ENCODE measurements at places on chromosomes 13 and 19.
A peak's percentile ranks its signal among the peaks of the same experiment; 100 is the strongest.

DNA sequence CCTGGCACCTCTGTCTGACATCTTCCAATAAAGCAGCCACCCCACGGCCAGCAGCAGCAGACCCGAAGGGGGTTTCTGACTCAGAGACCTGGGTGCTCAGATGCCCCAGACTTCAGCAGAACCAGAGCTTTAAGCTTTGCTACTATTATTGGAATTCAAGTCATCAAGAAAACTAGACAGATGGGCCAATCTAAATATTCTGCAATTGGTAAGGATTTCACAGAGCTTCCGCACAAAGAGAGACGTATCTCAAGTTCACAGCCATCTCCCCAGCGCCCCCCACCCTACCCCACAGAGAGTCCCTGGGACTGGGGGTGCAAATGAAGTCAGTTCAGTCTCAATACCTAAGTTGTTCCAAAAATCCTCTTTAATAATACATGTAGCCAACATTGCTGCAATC lies 38.8 kb downstream of the RAB20 start:
- no peak for DNase-seq

- DNase-seq, result no peak
These were observed 489.2 kb upstream of the NBEA start for GRCh38 chr13:34452831-34453230.

GRCh38 chr19:33841685-33842084 lies 45.0 kb downstream of the KCTD15 start:
- no peak for DNase-seq

DNA sequence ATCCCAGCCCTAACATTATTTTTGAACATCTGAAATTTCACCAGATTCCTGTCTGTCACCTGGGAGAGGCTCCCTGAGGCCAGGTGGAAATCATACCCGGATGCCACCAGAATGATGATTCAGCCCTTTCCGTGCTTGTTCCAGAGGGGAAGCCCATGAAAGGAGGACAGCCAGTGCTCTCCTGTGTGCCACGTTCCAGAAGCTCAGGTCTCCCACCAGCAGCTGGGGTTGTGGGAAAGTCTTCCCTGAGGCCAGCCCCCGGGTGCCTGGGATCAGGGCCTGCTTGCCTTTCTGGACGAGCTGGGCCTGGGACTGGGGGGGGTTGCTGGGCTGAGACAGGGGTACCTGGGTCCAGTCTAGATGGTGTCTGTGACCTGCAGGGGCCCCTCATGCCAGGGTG lies 25.5 kb upstream of the IGFL1 start:
- no peak for DNase-seq

DNA sequence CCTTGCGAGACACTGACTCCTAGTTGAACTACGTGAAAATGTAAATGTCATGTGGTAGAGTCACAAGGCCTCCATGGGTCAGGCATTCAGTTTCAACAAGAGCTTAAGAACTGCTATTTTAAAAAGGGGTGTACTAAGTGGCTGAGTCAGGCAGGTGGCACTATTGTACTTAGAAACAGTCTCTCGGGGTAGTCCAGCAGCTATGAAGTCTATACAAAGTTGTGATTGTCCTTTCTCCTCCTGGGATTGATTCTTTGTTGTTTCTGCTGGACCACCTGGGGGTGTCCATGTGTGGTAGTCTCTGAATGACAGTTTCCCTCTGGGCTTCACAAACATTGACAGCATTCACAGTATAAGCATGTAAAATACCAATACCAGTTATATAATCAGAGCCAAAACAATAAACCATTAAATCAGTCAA lies 33.0 kb downstream of the UGGT2 start:
- DNase-seq, result peak; percentile 1

- no peak for DNase-seq
These were observed 45.5 kb downstream of the C13orf42 start for GRCh38 chr13:51065372-51066090.

DNA sequence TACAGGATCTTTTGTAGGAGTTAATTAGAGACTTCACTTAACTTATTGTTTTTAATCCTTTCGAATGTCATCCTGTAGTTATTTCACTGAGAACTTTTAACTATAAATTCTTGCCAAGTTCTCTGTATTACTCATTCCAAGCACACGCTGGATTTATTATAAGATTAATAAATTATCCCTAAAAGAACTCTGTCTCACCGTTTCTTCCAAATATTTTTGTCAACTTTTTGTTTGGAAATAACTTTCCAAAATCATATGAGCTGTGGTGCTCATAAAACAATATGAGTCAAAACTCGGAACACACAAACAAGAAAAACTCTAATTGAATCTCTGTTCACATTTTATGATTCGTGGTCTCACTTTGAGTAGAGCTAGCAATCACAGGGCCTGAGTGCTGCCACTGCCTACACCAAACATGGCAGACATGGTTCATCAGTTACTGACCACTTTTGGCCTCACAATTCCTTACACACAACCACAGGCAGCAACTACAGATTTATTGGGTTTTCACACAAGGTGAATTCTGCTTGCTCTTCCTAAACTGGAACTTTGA lies 412.0 kb downstream of the FGF14 start:
- no peak for DNase-seq

DNA sequence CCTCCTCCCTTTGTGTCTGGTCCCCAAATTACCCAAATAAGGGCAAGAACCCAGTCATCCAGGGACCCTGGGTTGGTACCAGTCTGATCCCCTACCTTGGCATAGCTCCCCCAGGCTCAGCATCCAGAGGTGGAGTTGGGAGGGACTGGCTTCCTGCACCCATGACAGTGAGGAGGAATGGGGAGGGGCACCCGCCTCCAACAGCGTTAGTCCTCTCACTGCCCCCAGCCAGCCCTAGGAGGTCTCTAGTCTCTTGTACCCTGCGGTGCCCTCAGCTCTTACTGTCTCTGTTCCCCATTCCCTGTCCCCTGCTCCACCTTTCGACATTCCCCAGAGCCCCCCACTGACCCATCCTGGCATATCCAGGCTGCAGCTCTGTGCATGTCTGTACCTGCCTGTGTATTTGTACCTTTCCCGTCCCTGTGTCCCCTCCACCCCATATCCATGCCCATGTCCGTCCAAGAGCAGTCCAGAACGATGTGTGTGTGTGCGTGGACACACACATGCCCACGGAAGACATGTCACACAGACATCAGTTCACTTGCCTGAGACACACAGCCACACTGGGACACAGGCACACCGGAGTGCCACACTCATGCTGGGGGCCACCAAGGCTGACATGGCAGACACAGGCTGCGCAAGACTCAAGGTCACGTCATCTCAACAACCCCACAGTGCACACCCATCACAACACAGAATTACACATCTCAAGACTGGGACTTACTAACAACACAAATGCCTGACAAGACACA lies 17.8 kb downstream of the ERFL start:
- no peak for DNase-seq

GRCh38 chr19:57004418-57004817 lies 115.4 kb upstream of the USP29 start:
- DNase-seq, result no peak

DNA sequence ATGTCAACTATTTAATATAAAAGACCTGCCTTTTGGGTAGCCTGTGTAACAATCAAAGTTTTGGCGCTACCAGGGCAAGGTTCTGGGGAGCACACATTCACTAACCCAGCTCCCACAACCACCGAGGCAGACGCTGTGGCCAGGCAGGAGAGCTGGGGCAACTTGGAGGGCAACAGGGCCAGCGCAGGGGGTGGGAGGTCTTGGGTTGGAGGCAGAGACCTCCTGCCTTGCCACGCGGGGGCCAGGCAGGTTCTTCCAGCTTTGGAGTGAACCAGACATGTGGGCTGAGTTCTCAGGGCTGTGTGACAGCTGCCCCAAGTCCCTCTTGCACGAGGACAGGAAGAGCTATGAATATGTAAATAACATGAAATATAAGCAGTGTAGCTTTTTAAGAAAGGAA lies 30.3 kb upstream of the MCF2L start:
- DNase-seq, result no peak

DNA sequence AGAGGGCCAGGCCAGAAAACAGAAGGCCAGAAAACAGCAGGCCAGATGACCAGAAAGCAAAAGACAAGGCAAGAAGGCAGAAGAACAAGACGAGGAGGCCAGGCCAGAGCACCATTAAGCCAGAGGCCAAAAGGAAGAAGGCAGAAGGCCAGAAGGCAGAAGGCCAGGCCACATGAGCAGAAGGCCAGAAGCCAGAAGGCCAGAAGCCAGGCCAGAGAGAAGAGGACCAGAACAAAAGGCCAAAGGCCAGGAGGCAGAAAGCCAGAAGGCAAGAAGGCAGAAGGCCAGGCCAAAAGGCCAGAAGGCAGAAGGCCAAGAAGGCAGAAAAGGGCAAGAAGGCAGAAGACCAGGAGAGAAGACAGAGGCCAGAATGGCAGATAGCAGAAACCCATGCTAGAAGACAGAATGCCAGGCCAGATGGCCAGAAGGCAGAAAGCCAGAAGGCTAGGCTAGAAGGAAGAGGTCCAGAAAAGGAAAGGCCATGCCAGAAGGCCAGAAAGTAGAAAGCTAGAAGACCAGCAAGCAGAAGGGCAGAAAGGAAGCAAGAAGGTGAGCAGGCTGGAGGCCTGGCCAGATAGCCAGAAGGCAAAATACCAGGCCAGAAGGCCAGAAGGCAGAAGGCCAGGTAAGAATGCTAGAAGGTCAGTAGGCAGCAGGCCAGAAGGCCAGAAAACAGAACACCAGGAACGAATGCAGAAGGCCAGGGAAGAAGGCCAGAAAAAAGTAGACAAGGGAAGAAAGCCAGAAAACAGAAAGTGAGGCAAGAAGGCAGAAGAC lies 187.6 kb downstream of the TUBA3C start:
- no peak for DNase-seq

All from CD4-positive, alpha-beta T cell treated with Interleukin-17A for 1 hour (primary cell).